ENCODE measurements at places on chromosomes 7 and 10.
A peak's percentile ranks its signal among the peaks of the same experiment; 100 is the strongest.

GRCh38 chr7:129522088-129522970 lies 20.0 kb downstream of the SMKR1 start:
- DNase-seq, result no peak

DNA sequence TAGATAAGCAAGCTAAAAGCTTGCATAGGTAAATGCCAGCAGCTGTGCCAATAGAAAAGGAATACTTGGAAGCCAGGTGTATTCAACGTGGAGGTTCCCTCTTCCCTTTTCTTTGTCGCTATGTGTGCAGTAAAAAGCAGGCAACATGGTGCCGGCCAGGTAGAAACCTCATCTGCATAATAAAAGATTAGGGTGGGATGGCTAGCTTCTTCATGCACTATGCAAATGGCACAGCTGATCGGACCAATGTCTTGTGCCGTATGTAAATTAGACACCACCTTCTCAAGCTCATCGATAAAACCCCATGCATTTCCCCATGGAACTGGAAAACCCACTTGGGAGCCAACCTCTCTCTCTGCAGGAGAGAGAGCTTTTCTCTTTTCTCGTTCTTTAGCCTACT lies 150.9 kb upstream of the FOXK1 start:
- peak; percentile 25 for DNase-seq

DNA sequence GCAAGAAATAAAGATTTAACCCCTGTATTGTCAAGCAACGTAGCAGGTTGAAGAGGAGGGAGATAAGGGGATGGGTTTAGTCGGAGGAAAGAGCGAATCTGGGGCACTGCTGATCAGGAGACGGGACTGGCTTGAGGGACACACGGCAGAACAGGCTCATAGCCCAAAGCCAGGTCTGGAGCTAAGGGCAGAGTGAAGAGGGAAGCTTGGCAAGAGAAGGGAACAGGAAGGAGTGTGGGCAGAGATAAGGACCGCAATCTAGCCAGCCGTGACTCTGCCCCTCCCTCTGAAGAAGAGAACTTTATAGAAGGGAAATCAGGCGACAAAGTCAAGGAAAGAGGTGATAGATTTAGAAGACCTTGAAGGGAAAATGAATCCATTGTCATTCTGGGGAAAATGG lies 67.6 kb downstream of the CAV1 start:
- no peak for DNase-seq

DNA sequence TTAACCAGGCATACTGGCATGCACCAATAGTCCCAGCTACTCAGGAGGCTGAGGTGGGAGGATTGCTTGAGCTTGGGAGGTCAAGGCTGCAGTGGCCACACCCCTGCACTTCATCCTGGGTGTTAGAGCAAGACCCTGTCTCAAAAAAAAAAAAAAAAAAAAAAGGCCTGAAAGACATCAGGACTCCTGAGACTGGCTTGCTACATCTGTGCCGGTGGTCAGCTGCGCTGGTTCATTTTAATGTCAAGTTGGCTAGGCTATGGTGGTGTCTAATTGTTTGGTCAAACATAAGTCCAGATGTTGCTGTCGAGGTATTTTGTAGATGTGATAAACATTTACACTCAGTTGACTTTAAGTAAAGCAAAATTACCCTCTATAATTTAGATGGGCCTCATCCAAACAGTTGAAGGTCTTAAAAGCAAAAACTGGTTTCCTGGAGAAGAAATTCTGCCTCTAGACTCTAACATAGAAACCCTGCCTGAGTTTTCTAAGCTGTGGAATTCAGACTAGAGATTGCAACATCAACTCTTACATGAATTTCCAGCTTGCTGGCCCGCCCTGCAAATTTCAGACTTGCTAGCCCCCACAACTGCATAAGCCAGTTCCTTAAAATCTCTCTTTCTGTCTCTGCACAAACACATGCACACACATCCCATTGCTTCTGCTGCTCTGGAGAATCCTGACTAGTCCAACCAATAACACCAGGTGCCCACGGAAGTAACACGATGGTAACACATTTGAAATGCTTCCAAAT lies 18.2 kb downstream of the MYOF start:
- no peak for DNase-seq

GRCh38 chr10:110492069-110492822 lies 5.5 kb upstream of the DUSP5 start:
- no peak for DNase-seq

DNA sequence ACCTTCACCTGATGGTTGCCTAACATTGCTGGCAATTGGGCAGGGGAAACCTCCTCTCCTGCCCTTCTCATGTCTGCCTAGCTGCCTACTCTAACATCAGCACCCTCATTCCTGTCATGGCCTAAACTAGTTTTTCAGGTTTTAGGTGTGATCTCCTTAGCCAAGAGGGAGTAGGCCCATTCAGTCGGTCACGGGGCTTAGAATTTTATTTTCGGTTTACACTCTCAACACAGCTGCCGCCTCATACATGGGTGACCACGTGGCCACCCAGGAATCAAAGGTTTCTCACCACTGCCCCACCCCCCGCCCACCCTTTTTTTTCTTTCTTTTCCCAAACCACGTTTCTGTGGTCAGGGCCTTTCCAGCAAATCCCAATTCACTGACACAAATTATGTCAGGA lies 97.2 kb downstream of the RALA start:
- DNase-seq, result no peak

DNA sequence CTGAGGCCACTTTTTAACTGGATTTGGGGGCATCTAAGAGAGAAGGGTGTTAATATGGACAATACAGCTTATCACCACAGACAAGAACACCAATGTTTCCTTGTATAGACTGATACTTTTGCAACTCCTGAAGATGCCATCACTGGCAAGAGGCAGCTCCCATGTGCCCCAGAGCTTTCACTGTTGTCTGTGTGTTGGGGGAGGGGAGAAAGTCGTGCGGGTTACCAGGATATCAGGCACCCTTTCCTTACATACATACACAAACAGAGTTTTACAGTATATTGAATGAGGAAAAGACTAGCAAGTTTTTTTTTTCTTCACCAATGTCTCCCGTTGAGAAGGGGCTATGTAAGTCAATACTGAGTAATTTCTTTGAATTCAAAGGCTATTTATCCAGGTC lies 4.1 kb upstream of the DLX6 start:
- no peak for DNase-seq

DNA sequence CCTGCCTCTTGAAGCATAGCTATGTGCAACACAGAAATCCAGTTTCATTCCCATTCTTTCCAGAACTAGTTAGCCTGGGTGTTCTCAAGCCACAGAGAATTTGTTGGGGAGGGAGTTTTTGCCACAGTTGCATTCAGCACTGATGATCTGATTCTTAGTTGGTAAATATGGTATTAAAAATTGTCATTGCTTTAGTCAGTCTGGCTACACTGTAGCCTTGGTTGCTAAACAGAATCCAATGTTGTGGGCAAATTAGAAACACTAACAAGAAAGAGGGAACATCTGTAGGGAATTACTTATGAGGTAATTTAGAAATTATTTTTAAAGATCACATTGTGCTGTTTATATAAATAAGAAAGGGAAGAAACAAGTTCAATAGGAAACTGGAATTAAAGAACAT lies 57.0 kb upstream of the CC2D2B start:
- DNase-seq, result no peak

DNA sequence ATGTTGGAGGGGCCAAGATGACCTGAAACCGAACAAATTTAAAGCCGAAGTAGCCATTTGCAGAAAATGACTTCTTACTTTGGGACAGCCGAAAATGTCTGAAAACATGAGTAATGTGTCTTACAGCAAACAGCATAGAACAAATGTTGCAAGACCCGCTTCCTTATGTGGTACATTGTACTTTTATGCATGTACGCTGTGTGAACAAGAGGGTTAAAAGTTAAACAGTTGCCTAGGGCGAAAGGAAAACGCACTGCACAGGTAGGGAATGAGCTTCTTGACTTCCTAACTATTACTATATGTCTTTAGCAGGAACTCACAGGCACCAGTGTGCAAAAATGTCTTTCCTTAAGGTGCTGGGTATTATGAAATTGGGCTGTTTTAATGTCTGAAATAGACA lies 303.5 kb upstream of the MGMT start:
- no peak for DNase-seq

DNA sequence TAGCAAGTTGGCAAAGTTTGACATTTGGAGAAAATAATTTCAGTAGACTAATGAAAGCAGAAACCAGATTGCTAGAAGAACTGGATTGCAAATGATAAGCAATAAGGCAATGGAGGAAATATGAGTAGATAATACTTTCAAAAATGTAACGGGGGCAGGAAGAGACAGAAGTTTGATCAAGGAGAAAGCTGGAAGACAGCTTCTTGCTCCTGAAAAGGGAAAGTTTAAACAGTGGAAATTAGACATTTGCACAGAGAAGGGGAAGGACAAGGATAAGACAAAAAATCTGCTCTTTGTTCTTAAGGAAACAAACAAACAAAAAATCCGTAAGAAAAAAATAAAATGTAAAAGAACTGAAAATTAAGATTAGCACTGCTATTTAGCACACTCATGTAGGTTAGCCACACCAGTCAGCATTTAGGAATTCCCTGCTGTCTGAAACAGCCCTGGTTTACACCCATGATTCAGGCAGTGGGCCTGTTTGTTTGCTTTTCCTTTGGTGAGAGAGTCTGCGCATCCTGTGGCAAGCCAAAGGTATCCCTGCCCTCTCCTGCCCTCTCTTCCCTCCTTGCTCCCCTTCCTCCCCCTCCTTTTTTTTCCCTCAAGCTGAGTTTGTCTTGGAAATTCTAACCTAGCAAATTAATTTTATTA lies 104.3 kb upstream of the CAV2 start:
- DNase-seq, result no peak

DNA sequence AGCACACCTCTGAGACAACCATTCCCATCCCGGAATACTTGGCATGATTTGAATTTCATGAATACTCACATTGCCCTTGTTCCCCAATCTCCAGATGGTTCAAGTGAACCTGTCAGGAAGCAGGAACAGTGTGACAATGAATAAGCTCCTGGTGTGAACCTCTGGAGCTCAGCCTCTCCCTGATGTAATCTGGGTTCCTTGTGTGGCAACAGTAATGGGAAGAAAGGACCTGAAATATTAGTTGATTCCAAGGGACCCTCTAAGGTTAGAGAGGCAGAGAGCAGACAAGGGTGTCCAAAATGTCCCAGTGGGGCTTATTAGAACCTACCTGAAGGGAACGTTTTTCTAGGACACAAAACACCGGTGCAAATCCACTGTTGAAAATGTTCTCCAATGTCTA lies 8.5 kb downstream of the OR2A7 start:
- DNase-seq, result no peak

DNA sequence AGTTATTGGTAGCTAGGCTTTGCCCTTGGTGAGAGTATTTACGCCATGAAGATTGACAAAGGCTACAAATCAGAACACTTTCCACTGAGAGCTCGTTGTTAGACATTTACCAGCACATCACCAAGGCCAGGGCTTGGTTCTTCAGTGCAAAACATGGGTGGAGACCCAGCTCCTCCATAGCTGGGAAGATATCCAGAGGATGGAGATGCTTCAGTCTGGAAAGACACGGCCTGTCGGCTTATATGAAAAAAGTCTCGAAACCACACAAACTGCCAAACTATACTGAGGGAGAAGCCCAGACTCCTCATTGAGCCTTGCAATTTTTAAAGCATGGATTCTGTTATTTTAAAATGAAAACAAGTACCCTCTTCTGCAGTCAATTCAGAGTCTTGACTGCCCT lies 83.4 kb upstream of the ANLN start:
- DNase-seq, result no peak

GRCh38 chr7:27616914-27617548 lies 45.7 kb downstream of the HIBADH start:
- no peak for DNase-seq

GRCh38 chr10:3969876-3970666 lies 185.1 kb upstream of the KLF6 start:
- DNase-seq, result no peak

DNA sequence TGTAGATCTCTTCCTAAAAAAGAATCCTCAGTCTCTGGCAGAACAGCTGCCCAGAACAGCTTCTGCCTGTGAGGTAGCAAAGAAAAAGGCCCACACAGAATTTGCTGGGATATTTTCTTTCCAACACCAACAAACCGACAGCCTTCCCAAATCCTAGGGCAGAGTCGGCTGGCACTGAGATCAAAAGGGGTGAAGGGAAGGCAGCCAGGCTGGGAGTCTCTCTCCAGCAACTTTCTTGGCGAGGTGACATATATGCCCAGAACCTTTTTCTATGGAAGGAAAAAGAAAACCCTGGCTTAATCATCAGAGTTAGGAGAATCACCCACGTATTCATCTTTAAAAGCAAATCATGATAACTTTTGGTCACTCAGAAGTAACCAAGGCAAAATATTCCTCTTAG lies 279.6 kb downstream of the DNAJB6 start:
- no peak for DNase-seq

GRCh38 chr7:21565614-21566013 lies 22.8 kb downstream of the DNAH11 start:
- no peak for DNase-seq

DNA sequence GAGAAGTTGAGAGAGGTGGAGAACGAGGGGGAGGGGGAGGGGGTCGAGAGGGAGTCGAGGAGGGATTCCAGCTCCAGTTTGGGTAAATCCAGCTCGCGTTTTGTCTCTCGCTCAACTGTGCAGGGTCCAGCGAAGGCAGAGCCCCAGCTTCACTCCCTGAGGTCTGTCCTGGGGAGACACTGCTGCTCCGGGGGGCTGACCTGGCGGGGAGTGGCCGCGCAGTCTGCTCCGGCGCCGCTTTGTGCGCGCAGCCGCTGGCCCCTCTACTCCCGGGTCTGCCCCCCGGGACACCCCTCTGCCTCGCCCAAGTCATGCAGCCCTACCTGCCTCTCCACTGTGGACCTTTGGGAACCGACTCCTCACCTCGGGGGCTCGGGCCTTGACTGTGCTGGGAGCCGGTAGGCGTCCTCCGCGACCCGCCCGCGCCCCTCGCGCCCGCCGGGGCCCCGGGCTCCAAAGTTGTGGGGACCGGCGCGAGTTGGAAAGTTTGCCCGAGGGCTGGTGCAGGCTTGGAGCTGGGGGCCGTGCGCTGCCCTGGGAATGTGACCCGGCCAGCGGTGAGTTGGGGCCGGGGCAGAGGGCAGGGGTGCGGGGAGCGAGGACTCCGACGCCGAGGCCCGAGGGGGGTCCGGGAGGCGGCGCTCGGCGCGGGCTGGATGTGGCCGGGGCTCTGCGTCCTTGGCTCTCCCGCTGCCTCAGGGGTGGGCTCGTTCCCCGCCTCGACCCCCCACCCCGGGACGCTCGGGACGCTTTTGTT lies at the start of gene TET1:
Gene TET1, plus strand, starts transcription at position 152 of the 757 bp plus-strand sequence. CDS start 12,002 bp downstream, outside the sequence.
- DNase-seq, result peak; percentile 78

- DNase-seq, result no peak
These were observed 14.0 kb downstream of the MKLN1 start for GRCh38 chr7:131341690-131342089.

DNA sequence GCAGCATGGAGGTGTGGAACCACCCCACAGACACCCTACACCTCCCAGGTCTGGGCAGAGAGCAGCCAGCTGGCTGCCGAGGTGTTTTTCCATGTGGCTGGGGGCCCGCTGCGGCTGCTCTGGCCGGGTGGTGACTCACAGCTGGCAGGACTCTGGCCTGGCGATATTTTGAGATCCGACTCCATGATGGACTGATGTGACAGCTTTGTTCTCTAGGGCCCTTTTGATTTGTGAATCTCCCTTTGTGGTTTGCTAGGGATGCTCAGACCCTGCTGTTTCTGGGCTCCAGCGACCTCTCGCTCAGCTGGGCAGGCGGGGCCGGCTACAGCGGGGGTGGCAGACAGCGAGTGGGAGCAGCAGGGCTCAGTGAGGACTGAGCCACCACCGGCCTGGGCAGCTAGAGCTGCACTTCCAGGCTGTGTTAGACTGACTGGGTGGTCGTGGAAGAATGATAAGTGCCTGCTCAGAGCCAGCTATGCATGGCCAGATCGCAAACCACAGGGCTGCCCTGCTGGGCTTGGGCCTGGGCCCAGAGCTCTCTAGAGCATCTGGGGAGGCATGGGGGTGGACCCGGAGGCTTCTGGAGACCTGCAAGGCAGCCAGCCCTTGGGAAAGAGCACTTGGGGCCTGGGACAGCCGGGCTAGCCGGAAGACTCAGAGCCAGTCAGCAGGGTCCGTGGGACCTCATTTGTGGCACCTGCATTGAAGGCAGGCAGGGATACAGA lies 46.2 kb upstream of the GDF10 start:
- DNase-seq, result no peak

Measured in iPS DF 6.9 (cell line).